ENCODE measurements at places on chromosomes 12 and 14.

- DNase-seq, result no peak
Observed at GRCh38 chr12:1267243-1267642, 276.2 kb downstream of the ERC1 start.

- peak; percentile 18 for DNase-seq
Observed at GRCh38 chr14:104304451-104305351, 166.3 kb downstream of the KIF26A start.

- DNase-seq, result peak; percentile 90
Observed at GRCh38 chr12:132506328-132507160, 16.6 kb downstream of the FBRSL1 start.

DNA sequence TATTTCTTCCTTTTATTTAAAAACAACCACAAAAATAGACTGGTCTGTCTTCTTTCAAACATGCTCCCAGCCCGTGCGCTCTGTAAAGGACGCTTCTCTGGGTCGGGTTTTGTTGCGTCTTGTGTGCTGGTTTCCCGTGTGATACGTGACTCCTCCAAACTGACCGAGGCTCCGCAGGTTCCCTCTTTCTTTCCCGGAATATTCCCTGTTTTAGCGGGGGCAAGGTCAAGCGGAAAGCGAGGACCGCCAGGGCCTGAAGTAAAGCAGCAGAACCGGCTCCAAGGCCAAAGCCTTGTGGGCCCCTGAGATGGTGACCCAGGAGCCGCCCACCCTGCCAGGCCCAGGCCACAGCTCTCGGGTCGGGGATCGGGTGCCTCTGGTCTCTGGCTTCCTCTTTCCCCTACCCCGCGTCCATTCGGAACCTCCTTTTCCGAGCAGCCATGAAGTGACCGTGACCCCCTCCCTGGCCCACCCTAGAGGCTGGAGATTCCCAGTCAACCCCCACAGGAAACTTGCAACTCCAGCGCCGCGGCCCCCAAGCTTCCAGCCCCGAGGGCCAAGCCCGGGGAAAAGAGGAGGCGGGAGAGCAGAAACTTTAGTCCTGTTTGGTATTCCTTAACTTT, 885 bp upstream of the HOXC10 start:
- DNase-seq, result no peak

GRCh38 chr12:117189725-117190209, 503 bp downstream of the FBXO21 start:
- no peak for DNase-seq

- peak; percentile 48 for DNase-seq
Observed at GRCh38 chr12:50166799-50167048, 445 bp downstream of the CERS5 start.

- no peak for DNase-seq
Observed at GRCh38 chr12:117165342-117165741, 24.9 kb downstream of the FBXO21 start.

- DNase-seq, result no peak
Observed at GRCh38 chr12:96260231-96260630, 66.1 kb downstream of the ELK3 start.

DNA sequence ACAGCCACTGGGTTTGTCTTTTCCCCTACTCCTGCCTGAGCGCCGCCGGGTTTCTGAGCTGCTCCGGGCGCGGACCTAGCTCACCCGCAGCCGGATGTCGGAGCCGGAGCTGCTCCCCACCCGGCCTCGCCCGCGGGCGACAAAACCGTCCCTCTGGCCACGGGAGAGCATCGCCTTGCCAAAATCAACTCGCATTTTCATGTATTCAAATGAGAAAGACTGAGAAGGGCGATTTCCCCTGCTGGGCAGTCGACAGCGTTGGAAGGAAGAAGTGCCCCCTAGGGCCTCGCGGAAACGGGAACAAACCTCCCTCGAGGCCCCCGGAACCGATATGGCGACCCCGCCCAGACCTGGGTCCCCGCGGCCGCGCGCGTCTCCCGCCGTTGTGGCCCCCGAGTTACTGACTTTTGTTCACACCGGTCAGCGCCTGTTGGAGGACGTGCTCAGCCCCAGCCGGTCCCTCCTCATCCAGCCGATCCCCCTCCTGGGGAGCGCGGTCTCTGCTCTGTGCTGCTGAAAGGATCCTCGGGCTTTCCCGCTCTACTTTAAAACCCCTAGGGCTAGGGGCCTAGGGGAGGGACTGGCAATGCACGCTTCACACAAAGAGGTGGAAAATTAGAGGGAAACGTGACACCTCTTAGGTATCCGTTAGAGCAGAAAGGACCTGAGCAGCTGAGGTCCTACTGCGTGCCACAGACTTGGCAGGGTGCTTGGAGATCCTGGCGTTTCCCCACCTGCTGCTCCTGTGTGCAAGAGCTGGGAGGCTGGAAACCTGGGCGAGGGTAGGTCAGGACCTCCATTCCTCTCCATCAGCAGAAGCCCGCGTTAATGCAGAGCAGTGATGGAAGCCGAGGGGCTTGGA, 4.3 kb downstream of the TTC6 start:
- no peak for DNase-seq

DNA sequence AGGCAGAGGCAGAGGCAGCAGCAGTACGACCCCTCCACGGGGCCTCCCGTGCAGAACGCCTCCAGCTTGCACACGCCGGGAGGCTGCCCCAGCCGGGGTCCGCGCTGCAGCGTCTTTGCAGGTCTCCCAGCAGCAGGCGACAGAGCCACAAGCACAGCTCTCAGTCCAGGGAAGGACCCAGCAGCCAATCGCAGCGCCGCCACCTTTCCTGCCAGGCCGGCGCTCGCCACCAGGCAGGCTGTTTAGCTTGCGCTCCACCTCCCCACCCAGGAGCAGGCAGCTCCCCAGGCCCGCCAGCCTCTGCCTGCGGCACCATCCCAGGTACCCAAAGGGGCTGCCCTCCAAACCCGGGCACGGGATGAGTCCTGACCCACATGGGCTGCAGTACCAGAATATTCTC, 25.2 kb downstream of the DDX51 start:
- DNase-seq, result no peak

DNA sequence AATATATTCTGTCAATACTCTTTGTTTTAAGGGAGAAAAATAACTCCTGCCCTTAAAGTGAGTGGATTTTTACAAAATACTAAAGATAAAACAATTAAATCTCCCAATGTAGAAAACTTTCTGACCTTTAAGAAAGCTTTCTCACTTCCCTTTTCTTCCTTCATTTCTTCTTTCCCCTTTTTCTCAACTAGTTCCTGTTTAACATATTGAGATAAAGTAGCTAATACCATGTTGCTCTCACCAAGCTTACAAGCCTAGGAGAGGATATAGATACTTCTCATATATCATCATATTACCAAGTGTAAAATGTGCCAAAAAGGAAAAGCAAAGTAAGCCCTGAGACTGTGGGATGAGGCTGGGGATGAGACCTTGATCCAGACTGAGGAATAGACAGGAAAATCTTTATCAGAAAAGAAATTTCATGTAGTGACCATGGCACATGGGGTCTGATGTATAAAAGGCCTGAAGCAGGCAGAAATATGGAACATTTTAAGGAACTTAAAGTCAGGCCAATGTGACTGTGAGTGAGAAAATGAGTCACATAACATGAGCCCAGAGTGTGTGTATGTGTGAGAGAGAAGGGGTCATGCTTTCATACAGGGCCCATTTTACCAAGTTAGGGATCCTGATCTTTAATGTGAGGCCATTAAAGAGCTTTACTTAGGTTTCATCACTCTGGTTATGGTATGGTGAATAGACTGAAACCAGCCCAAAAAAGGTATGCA, 1.6 kb upstream of the RPL10L start:
- DNase-seq, result no peak

DNA sequence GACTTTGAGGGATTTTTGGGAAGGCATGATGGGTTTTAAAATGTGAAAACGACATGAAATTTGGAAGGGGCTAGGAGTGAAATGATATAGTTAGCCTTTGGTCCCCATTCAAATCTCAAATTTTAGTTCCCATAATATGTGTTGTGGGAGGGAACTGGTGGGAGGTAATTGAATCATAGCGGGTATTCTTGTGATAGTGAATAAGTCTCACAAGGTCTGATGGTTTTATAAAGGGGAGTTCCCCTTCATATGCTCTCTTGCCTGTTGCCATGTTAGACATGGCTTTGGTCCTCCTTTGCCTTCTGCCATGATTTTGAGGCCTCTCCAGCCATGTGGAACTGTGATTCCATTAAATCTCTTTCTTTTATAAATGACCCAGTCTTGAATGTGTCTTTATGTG, 72.8 kb downstream of the SLC16A7 start:
- DNase-seq, result no peak

DNA sequence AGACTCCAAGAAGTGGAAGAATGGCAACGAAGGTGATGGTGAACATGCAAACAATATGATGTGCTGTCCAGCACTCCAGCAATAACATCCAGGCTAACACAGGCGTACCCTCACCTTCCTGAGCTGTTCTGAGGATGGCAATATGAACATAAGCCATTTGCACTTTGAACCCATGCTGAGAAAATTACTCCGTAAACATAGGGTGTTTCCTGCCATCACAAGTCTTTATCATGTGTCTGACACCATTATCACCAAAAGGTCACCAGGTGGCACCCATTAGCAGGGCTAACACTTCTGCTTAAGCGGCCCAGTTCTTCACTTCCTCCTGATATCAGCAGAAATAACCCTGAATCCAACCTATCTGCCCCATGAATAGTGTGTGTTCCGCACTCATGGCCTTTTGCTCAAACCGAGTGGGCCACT, 482.8 kb downstream of the MED13L start:
- no peak for DNase-seq

- DNase-seq, result peak; percentile 50
Observed at GRCh38 chr12:114316076-114316475, 89.9 kb downstream of the TBX5 start.

- no peak for DNase-seq
Observed at GRCh38 chr12:101769865-101770264, 30.6 kb upstream of the SYCP3 start.

GRCh38 chr14:50610465-50610864, 50.5 kb downstream of the ATL1 start:
- DNase-seq, result no peak

DNA sequence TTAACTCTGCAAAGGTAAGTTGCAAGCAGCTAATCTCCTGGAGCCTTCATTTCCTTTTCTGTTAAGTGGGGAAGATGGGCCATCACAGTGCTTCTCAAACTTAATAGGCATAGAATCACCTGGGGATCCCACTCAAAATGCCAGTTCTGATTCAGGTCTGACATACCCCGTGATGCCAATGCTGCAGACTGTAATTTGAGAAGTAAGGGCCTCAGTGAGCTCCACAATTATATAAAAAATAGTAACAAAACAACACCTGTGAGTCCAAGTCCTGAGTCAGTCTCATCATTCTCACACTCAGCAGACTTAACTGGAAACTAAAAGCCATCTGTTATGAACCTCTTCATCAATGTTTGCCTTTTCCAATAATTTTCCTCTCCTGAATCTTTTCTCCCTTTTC, 10.8 kb upstream of the PSMA6 start:
- DNase-seq, result no peak

- no peak for DNase-seq
Observed at GRCh38 chr12:132514838-132515237, 24.9 kb downstream of the FBRSL1 start.

DNA sequence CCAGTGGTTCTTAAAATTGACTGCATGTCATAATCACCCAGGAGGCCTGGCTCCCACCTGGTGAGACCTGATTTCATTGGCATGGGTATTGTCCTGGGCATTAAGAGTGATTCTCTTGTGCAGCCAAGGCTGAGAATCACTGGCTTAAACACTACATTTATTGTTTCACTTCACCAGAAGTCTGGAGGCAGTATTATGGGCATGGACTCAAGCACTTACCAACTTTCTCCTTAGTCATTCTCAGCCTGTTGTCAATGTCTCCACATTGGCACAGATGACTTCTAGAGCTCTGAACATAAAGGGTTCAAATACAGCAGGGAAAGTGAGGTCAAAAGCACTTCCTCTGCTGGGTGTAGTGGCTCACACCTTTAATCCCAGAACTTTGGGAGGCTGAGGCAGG, 25.6 kb upstream of the GCH1 start:
- DNase-seq, result no peak

- no peak for DNase-seq
Observed at GRCh38 chr14:71478542-71478941, 453.7 kb upstream of the RGS6 start.

- DNase-seq, result peak; percentile 43
Observed at GRCh38 chr14:54322701-54323337, 74.0 kb upstream of the CDKN3 start.

DNA sequence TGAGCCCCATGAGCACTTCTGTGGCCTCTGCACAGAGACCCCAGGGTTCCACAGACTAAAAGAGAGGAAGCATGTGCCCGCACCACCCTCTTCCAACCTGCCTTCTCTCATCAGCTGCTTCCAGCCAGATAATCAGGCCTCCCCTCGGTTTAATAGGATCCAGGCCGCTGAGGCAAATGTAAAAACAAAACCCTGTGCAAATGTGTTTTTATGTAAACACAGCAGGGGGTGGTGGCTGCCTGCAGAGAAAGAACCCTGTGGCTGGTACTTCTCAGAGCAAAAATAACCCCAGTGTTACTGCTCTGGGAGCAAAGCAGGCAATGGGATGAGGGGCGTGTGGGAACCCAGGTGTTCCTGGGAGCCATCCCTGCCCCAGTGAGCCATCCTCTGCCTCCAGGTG, 46.2 kb downstream of the WSCD2 start:
- no peak for DNase-seq

GRCh38 chr14:42057111-42057510, 450.4 kb downstream of the LRFN5 start:
- no peak for DNase-seq

DNA sequence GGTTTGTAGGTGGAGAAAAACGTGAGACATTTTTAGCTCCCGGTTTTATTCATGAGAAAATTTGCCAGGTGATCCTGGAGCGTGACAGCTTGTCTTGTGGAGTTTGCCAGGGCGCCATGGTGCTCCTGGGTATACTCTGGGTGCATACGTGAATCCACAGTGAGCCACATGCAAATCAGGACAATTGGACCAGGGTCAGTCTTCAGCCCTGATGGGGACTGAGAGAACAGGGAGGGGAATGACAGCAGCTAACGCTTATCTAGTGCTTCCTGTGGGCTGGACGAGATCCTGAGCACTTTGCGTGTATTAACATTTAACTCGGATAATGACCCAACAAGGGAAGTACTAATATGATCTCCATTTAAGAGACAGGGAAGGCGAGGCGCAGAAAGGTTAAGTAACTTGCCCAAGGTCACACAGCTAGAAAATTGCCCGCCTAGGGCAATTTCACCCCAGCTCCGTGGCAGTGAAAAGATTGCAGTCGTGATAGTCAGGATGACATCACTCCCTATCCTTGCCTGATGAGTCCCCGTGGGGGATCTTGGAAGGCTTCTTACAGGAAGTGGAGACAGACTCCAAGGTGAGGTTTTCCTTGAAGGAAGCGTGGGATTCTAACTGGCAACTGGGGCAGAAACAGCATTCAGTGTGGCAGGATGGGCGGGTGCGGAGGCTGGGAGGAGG, 118.4 kb upstream of the NCOR2 start:
- no peak for DNase-seq

- DNase-seq, result no peak
Observed at GRCh38 chr14:23572524-23572828, 4.9 kb upstream of the AP1G2 start.
